Karpas-422 (cell line): ENCODE measurements at places on chromosomes 7 and 10. TPM values are rescaled to one million over a fixed set of nuclear protein-coding genes. Genes with fewer than 3 reads are reported as not detected.

DNA sequence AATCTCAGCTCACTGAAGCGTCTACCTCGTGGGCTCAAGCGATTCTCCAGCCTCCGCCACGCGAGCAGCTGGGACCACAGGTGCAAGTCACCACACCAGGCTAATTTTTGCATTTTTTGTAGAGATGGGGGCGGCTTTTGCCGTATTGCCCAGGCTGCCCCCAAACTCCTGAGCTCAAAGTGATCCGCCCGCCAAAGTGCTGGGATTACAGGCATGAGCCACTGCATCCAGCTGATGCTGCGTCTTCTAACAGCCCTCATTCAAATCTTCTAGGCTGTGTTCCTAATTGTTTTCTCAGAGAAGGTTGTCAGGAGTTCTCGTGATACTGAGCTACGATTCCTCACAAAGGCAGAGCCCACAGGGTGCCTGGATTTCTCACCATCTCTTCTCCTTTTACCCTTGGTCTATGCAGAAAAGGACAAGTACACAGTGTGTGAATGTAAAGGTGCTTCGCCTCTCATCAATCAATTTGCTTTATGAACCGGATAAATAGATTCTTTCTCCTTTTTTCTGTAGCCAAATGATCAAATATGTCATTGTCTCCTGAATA lies 247.3 kb upstream of the PTN start:
- DNase-seq, result no peak

- no peak for DNase-seq
These were observed 160.4 kb downstream of the CAMK1D start for GRCh38 chr10:12509794-12510100.

DNA sequence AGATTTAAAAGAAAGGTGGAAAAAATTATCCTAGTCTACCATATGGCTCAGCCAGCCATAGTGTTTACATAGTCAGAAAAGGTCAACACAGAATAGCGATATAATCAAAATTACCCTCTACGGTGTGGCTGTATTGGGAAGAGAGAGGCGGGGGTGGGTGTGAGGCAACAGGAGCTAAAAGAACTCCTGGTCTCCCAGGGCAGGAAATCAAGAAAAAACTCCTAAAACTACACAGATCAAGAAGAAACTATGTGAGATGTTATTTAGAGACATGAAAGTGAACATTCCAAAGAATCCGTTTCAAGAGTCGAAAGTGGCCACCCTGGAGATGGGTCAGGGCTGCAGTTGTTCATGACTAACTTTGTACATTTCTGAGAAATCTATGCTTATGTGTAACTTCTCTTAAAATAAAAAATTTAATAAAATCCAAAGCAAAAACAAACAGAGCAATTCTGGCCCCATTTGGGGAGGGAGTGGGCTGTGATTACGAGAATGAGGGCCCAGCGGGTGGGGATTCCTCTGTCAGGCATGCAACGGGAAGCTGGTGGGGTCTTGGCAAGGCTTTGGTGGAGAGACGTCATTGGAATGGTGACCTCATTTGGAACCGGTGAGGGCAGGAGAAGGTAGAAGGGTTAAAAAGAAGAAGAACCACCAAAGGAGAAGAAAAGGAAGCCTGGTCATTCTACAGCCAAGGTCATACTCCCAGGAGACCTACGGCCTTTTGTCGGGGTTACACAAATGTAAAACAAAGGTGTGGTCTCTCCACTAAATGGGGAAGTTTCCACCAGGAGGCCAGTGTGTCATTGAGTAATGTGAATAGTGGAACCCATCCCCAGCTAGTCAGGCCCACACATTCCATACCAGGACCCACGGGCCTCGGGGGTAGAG lies 71.2 kb upstream of the DUSP5 start:
- DNase-seq, result peak; percentile 62

DNA sequence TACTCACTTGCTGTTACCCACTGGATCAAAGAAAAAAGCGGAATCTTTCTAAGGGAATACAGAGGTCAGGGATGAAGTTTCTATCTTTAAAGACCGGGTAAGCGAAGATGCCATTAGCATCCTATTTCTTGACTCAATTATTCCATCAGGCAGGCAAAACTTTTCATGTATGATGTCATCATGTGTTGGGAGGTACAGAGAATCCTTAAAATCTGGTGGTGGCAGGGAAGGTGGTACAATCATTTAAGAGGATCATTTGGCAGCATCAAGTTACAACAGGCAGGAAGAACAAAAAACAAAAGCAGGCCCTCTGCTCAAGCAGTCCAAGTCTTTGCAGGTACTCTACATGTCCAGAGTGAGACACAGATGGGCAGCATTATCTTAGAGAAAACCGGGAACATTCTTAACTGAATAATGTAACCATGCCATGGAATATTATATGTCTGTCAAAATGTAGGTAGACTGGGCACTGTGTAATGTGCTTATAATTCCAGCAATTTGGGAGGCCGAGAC lies 3.8 kb downstream of the URGCP start:
- no peak for DNase-seq

- DNase-seq, result no peak
These were observed 11.5 kb upstream of the KLRG2 start for GRCh38 chr7:139494835-139495579.

GRCh38 chr10:117964536-117964935 lies 82.2 kb downstream of the RAB11FIP2 start:
- no peak for DNase-seq

GRCh38 chr7:85806321-85806720 lies 619.5 kb upstream of the SEMA3D start:
- DNase-seq, result no peak

- no peak for DNase-seq
These were observed 475.5 kb downstream of the RPS24 start for GRCh38 chr10:78508955-78509748.

DNA sequence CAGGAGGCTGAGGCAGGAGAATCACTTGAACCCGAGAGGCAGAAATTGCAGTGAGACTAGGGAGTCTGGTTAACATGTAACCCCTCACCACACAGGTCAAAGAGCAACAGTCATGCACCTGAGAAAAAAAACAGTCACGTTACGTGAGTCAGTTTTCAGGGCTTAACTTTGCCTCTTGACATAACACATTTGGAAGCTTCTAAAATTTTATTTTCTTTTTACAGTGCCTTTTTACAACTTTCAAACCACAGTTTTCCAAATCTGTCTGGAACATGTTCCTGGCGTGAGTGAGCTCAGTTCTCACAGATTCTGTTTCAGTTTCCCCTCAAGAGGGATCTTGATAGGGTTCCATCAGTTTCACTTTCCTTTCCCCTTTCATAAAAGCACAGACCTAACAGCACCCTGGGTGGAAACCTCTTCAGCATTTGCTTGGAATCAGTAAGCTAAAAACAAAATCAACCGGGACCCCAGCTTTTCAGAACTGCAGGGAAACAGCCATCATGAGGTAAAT lies 4.4 kb downstream of the IFIT3 start:
- DNase-seq, result peak; percentile 58

- DNase-seq, result no peak
These were observed 380.7 kb downstream of the TCERG1L start for GRCh38 chr10:130930821-130931220.

Gene DOCK4
- 0.07 and 0.54 TPM in 2 replicates for total RNA-seq

Gene CPA5
- total RNA-seq, result not detected in 2 replicates

Gene GRID2IP
- total RNA-seq, result not detected in 2 replicates

Gene H2BK1
- not detected in 2 replicates for total RNA-seq

Gene TEX36
- not detected in 2 replicates for total RNA-seq

Gene NKX6-2
- not detected in 2 replicates for total RNA-seq

Gene UNCX
- not detected in 2 replicates for total RNA-seq

Gene PTN
- total RNA-seq, result 0.47 TPM in 1 of 2 replicates, not detected in the other
